CD4-positive, alpha-beta T cell treated with Interleukin-1 beta for 1 hour (primary cell): ENCODE measurements at places on chromosomes 3 and 15.

GRCh38 chr3:37255990-37256308, 81.6 kb upstream of the LRRFIP2 start:
- no peak for DNase-seq

- no peak for DNase-seq
Measured at GRCh38 chr3:74605437-74605836, 9.0 kb downstream of the CNTN3 start.

DNA sequence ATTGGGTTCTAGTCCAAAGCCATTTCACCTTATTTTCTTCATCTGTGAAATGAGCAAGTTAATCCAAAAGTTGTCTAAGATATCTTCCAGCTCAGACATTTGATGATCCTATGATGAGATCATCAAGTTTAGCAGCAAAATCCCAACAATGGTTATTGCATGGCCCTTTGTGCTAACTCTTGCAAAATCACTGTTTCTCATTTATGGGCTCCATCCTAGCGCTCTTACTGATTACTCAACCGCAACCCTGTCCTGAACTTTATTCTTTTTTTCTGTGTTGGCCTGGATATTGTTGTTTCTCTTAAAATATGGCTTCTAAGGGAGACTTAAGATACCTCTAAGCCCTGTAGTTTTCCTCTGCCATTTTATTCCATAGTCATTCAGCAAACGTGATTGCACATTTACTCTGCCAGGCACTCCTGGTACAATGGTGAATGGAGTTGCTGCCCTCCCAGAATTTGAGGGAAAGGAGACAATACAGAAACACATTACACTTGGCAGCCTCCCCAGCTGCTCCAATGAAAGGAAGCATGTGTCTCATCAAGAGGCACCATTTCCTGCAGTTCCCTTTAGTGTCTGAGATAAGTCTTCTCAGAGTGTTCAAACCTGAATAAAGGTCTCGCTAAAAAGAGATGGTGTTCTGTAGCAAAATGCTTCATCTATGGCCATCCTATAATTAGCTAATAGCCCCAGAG, 4.4 kb downstream of the GXYLT2 start:
- DNase-seq: no peak

- no peak for DNase-seq
Measured at GRCh38 chr3:42900226-42901072, 5.5 kb upstream of the ZNF662 start.
